ENCODE measurements at places on chromosomes 16 and 17.

DNA sequence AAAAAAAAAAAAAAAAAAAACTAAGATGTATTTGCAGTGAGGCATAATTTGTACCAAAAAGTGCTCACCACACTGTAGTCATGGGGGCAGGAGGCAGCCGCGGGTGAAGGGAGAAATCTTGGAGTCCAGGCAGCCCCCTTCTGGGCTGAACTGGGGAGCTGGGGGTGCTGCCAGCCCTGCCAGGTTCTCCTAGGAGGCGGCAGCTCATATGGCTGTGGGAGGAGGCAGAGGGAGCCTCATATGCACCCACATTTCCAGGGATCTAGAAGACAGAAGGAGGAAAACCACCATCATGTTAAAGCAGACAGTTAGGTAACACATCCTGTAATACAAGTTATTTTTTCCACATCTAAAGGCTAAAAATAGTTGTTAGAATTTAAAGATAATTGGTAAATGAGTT is 16.3 kb downstream of the MAPT start:
- DNase-seq: no peak

GRCh38 chr16:24851700-24852099 is 5.9 kb downstream of the SLC5A11 start:
- no peak for DNase-seq

- no peak for DNase-seq
Observed at GRCh38 chr16:7456211-7456610, 123.6 kb downstream of the RBFOX1 start.

DNA sequence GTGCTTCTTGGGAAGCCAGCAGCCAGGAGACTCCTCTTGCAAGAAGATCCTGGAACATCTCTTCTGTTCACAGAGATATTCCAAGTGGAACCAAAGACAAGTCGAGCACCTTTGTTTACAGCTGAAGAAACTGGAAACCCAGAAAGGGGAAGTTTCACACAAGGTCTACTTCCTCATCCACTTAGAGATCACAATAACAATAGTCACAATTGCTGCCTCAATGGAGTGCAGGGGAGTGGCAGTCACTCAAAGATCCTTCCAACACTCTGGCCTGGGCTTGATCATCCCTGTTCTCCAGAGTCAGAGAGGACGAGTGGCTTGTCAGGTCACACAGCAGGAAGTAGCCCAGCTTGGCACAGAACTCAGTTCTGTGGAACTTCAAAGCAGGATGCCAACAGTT is 46.9 kb upstream of the SIAH1 start:
- no peak for DNase-seq

GRCh38 chr16:49681217-49681883 is 174.6 kb downstream of the ZNF423 start:
- no peak for DNase-seq

DNA sequence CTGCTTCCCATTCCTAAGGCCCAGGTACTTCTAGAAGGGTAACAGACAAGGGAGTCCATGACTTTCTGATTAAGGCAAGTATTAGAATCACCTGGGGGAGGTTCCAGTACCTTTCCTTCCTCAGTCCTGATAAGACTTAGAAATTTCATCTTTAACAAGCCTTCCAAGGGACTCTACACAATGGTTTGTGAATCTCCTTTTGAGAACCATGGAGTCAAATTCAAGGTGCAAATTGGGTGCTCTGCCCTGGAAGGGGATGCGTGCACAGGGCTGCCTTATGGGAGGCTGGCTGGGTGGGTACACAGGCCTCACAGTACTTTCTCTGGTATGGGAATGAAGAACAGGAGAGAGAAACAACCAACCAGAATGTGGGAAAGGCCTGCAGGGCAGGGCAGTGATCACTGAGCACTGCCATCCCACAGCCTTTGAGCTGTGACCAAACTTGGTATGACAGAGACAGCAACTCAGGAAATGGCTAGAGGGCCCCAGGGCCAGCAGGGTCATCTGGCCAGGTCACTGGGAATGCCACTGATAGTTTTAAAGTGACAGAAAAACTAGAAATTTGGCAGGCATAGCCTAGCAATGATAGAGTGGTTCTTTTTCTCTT is 3.6 kb upstream of the TMIGD1 start:
- DNase-seq: no peak

DNA sequence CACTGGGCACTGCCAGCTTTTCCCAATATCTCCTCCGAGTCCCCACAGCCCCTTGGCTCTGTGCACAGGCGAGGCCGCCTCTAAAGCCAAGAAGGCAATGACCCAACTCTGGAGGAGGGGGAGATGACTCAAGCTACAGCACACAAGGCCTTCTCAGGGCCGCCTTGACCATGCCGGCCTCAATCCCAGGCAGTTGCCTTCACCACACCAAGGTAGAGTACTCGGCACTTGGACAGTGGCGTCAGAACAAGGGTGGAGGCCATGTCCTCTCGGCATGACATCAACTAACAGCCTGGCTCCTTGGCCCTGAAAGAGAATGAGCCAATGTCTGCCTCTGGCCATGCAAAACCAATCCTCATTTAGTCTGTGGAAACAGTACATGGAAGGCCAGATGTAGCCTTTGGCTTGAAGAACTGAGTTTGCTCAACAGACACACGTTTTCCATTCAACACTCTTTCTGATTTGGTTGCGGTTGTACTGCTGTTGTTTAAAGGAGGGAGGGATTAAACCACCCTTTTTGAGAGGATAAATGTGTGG is 139.6 kb downstream of the XYLT1 start:
- DNase-seq: no peak

DNA sequence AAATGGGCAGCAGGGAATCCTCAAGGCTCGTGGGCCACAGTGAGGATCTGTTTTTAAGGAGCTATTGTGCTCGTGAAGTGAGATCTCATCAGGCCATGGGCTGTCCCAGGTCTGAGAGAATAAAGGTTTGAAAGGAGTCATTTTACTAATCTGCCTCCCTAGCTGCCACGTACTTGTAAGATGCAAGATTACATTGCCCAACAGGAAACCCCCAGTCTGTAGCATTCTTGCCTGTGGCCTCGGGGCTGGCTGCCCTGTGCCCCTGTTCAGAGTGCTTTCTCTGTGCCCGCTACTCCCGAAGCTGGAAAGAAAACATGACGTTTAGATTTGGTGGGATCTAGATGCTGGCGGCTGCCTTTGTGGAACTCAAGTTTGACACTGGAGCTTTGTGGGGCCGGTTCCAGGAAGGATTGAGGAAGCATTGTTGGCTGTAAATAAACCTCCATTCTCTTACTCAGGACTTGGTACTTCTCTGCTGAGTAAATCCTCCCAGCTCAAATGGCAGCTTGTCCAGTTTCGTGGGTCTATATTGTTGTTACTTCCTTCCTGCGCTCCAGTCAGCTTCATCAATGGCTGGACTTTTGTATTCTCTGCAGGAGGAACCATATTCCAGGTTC is 21.2 kb downstream of the SAP30BP start:
- no peak for DNase-seq

DNA sequence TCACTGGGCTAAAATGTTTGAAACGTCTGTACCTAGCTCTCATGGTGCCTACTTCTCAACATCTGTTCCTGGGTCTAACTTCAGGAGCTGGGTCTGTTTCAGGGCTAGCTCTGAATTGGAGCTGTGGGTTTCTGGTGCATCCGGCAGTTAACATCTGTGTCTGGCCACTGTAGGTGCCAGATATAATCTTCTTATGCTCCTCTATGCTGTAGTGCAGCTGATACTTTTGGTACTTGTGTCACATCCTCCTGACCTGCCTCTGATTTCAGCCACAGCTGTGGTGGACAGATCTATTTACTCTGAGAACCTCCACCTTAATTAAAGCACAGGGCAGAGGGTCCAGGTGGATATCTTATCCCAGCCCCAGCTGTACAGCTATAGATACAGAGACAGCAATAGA is 496.5 kb upstream of the CDH11 start:
- DNase-seq: no peak

GRCh38 chr16:31402687-31403086 is 9.6 kb downstream of the ITGAD start:
- no peak for DNase-seq

DNA sequence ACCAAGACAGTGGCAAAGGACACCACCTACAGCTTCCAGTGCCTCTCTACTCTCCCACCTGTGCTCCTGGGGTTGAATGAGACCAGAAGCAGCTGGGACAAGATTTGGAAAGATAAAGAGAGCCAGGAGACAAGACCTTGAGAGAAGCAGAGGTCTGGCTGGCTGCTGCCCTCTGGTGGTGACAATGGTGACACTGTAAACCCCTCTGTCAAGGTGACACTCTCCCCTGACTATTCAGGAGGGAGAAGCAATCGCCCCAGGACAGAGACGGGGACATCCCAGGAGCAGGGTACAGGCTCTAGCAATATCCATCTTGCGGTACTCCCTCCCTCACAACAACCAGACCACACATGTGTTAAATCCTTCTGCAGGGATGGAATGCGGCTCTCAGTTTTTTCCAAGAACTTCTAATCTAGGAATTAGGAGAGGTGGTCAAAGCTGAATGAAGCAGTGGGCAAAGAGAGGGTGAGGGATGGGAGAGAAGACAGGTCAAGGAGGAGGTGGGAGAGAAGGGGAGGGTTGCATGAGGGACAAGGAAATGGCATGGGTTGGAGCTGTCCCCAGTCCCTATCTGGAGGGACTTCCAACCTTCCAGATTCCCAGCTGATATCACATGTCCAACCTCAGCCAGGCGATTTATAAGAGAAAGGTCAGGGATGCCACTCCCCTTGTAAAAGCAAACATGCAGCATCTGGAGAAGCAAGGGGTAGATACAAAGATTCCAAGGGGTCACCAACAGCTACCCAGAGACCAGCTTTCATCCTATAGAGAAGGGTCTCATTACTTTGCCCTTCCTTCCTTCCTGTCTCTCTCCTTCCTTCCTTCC is 2.9 kb downstream of the PHOSPHO1 start:
- DNase-seq: peak; percentile 61

DNA sequence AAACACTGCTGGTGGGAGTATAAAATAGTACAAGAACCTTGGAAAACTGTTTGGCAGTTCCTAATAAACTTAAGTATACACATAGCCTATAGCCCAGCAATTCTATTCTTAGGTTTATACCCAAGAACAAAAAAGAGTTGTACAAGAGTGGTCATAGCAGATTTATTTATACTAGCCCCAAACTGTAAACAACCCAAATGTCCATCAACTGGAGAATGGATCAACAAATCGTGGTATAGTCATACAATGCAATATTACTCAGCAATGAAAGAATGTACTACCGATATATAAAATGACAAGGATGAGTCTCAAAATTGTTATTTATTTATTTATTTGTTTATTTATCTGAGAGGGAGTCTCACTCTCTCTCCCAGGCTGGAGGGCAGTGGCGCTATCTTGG is 23.1 kb downstream of the GNGT2 start:
- no peak for DNase-seq

DNA sequence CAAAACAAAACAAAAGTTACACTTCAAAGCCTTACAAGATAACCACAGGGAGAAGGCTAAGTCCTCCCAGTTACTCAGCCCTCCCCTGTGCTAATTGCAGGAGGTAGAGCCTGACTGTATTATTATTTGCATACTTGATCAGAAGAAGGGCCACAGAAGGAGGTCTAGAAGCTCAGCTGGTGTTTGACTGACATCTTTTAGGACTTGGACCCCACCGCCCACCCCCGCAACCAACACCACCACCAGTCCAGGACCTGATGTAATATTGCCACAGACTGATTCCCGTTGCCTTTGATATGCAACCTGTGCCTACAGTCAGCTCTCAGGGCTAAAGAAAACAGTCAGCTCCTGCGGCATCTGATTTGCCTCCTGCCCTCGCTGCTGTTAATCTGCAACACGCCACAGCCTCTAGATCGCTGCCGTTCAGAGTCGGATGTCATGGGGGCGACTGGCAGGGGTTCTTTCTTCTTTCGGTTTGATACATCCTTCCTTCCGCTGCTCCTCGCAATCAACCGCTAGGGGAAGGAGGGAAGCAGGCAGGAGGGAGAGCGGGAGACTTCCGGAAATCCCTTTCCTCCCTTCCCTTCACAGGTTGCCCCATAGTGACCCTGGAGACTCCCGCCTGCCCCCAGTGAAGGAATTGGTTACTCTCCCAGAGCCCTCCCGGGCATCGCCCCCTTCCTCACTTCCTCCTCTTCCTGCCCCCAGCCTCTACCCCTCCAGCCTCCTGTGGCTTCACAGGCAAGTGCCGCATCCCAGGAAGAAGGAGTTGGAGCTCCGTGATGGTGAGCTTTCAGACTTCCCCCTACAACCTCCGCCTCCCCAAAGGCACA is 90.5 kb upstream of the SOX9 start:
- DNase-seq: peak; percentile 20

GRCh38 chr16:54362591-54363206 is 76.1 kb upstream of the IRX3 start:
- no peak for DNase-seq

- DNase-seq: no peak
Observed at GRCh38 chr16:4293822-4294457, 21.1 kb upstream of the TFAP4 start.

GRCh38 chr17:45371414-45372324 is 54.8 kb upstream of the MAP3K14 start:
- peak; percentile 54 for DNase-seq

- no peak for DNase-seq
Observed at GRCh38 chr16:1651974-1652312, 26.1 kb upstream of the JPT2 start.

- no peak for DNase-seq
Observed at GRCh38 chr16:725463-726187, 618 bp downstream of the CCDC78 start.

DNA sequence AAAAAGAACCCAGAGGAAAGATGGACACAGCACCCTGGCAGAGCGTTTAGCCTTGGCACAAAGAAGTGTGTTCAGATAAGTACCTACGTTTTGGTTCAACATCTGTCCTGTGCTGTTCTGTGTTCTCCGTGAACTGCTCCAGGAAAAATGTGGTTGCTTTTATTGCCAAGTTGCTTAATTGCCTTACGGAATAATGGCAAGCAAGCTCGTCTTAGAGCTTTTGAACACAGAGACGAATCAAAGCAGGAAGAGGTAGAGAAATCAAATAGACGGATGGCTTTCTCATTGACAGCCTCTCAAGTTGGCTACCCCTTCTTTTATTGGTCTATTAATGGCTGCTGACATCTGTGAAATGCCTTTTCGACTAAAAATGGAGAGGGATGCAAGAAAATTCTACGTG is 911.1 kb upstream of the EEF2KMT start:
- DNase-seq: no peak

- no peak for DNase-seq
Observed at GRCh38 chr16:74558873-74559272, 48.0 kb downstream of the GLG1 start.

GRCh38 chr17:32342603-32343325 is 791 bp upstream of the C17orf75 start:
- no peak for DNase-seq

DNA sequence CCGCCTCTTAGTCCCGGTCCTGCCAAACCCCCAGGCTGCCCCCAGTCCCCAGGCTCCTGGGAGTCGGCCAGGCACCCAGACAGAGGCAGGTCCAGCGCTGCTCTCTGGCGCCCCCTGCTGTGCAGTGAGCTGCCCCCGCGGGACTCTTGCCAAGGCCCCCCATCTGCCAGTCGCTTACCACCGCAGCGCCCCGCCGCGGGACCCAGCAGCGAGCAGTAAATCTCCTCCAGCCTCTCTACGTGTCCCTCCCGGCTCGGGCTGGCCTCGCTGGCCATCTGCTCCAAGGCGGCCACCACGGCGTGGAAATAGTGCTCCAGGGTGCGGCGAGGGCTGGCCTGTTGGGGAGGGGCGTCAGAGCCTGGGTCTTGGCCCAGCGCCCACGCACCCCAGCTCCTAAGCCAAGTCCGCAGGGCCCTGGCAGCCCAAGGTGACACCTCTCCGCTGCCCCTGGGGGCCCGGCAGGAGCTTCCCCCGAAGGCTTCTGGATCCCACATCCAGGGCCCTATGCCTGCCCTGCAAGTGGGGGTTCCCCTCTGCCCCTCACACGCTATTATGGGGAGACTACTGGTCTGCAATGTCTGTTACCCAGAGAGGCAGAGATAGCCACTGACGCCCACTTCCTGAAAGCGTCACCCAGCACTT is 33.7 kb upstream of the MFSD6L start:
- no peak for DNase-seq

All from Panc1 (cell line).